ENCODE measurements at places on chromosomes 2 and 18.

DNA sequence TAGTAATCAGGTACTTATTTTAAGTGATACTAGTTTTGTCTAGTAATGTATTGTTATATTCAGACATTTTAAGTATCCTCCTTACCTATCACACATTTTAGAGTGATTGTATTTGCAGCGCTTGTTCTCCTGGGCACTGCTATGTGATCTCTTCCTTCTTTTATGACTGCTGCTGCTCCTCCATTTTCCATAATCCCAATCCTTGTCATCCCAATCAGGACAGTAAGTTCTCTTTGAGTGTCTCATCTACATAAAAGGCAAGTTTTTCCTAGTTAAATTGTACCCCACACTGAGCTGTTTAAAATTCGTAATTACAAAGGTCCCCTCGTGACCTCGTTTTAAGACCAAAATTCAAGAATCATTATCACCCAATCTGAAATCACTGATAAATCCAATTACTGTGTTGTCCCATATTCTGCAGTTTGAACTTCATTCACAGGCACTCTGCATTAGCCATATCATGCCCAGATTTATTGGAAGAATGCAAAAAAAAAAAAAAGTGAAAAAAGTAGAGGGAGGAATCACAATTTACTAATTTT lies 2.8 kb downstream of the CLK1 start:
- no peak for DNase-seq

GRCh38 chr18:73060666-73061288 lies 193.0 kb upstream of the NETO1 start:
- DNase-seq: no peak

- no peak for DNase-seq
These were observed 167.4 kb upstream of the STON1 start for GRCh38 chr2:48362515-48362914.

DNA sequence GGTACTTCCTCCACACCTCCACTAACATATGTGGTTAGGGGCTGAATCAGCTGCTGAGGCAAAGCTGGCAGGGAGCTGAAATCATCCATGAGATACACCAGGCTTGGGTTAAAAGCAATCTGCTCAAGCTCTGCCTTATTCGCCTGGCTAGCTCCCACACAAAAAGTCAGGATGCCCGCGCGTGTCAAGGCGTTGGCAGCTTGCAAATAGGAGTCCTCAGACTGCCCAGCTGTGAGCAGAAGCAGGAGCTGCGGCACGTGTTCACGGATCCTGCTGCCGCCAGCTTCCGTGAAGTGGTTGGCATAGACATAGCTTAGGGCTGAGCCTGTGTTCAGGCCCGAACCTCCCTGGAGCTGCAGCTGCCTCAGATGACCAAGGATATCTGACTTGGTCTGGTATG lies 35.3 kb downstream of the COL6A3 start:
- DNase-seq: no peak

GRCh38 chr2:55099878-55100820 lies 49.9 kb upstream of the RTN4 start:
- DNase-seq: no peak

DNA sequence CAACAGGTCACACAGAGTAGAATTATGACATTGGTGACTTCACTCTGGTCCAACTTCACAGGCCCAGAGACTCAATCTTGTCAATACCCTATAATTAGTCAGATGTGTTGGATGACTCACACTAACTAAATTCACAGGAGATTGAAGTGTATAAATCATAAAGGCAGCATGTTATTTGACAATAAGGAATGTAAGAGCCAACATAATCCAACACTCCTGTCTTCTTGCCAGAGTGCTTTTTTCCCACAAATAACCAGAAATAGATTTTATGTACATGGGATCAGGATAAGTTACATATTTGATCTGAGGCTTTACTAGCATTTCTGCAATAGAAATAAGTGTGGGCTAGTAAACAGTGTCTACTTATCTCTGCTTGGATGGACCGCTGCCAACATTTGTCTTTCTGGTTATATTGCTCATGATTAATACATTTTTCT lies 42.2 kb upstream of the ZSWIM2 start:
- no peak for DNase-seq

- DNase-seq: no peak
These were observed 57.9 kb downstream of the LYPD6 start for GRCh38 chr2:149388120-149388816.

DNA sequence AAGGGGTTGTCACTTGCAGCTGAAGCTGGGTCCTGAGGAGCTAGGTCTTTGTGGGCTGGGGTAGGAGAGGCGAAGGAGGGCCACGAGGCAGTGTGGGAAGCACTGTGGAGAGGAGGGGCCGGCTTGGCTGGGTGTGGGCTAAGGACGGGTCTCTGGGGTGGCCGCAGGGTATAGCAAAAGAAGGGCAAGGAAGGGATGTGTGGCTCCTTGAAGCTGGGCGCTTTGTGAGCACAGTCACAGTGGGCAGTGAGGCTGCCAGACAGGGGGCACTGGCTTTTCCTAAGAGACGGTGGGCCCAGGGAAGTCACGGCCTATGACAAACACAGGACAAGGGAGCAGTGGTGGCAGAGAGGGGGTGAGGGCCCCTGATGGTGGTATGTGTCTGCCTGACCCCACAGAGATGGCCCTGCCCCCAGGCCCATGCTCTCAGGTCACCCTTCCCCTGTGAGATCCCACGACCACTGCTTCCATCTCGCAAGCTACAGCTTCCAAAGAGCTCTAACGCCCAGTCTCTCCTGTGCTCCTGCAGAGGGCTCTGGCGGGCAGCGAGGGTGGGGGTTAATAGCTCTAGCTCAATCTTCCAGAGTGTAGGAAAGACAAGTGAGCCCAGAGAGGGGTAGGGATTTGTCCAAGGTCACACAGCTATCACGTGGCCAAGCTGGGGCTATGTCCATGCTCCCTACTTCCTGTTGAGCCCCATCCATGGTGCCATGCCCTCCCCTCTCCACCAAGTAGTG lies 32.4 kb downstream of the KCNK3 start:
- DNase-seq: no peak

DNA sequence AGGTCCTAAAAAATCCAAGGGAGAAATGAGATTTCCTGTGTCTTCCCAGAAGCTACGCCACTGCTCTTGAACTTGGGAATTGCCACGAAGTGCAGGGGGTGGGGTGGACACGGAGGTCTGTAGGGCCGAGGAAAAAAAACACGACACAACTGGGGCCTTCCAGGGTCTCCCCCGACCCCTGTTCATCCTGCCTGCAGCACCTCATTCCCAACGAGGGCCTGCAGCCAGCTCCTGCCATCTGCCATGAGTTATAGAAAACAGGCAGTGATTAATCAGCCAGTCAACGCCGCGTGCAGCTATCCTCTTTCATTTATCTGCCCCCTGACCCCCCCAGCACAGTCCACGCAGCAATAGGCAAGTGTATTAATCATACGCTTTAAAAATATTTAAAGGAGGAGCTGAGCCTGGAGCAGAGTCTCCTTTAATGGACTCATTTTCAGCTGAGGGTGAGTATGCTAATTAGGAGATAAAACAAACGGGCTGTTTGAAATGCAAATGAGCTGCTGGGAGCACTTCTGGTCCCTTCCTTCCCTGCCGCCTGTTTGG lies 209.9 kb downstream of the TFCP2L1 start:
- peak; percentile 56 for DNase-seq

DNA sequence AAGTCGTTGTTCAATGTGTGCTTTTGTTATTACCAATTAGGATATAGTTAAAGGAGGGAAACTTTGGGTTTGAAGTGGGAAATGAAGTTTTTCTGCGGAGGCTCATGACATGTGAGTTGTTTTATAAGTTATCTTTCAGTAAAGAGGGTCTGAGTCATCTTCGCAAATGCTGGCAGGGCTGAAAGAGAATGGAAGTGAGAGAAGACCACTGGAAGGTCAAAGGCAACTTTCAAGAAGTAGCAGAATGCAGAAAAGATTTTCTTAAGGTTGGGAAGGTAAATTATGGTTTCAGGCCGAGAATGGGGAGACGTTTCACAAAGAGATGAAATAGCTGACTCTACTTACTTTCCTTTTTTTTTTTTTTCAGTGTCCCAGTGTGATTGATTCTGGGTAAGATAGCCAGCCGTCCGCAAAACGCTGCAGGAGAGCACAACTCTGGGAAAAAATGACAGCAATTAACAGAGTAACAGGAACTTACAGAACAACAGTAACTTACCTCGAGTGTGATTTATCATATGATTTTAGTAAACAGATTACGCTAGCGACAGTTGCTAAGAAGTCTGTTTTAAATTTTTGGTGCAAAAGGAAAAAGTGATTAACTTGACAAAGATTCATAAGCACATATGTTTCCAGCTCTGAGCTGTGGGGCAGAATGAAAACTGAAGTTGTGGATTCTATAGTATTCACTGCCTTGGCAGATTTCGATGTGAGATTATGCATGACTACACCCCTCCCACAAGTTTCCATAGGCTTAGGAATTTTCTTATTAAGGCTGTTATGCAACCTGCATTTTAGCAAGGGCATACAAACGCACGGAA lies 46.8 kb upstream of the ACTR3 start:
- no peak for DNase-seq

DNA sequence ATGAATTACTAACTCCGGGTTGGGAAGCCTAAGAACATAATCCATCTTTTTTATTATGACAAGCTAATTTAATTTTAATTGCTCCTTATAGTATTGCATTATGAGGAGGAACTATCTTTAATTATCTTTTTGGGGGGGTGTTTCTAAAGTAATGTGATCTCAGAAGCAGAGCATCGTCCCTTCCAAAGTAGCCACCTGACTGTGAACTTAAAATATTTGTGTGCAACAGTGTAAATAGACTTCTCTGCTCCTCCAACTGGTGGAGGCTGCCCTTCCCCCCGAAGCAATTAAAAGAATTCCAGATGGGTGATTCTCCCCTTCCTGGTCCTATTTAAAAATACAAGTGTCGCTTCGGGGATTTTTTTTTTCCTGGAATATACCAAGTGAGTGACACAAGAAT lies 55.7 kb downstream of the TCF7L1 start:
- DNase-seq: no peak

- no peak for DNase-seq
These were observed 961 bp downstream of the RBM43 start for GRCh38 chr2:151260573-151261230.

DNA sequence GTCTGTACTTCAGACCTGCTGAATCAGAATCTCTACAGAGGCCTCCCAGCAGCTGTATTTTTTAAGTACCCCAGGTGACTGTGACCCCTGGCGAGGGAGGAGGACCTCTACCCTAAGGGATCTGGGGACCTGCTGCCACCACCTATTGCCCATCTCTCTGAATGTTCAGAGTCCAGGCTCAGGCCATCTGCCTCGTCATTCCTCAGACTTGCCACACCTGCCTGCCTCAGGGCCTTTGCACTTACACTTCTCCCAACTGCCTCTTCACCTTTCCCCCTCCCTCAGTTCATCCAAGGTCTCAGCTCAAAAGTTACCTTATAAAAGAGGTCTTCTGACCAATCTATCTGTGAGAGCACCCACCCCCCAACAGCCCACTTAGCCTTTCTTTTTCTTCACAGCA lies 21.5 kb downstream of the UXS1 start:
- DNase-seq: no peak

DNA sequence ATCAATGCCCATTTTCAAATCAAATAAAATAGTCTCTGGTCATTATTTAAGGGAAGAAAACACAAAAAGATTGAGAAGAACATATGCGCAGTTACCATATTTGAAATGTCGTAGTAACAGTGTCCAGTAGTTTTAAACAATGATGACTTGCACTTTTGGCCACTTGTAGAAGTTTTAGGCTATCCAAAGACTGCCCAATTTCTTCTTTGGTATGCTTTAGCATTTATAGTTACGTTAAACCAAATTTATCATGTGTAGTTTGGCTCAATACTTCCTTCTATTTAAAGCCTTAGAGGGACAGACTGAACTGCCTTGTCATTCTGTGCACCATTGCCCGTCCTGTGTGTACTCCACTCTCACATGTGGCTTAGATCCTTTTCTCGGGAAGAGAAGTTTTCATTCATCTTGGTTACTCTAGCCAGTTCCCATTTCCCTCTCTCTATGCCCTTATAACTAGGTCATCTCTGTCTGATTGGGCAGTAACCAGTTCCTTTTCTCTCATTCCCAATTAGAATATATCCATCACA lies 84.8 kb upstream of the TTN start:
- no peak for DNase-seq

DNA sequence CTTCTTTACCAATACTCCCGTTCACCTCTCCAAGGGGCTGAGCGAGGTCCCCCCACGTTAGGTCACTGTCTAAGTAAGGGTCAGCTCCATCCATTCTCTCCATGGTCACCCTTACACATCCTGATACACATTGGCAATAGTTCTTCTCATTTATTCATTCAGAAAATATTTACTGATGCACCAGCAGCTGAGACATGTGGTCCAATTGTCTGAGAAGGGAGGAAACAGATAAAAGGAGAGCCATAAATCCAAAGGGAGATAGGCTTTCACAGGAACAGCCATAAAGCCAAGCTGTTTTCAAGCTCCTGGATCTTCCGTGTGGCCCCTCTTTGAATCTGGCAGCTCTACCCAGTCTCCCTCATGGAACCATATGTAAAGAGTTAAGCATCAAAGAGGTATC lies 121.2 kb downstream of the TXNL1 start:
- DNase-seq: no peak

GRCh38 chr2:95047629-95048510 lies 22.4 kb downstream of the MAL start:
- no peak for DNase-seq

DNA sequence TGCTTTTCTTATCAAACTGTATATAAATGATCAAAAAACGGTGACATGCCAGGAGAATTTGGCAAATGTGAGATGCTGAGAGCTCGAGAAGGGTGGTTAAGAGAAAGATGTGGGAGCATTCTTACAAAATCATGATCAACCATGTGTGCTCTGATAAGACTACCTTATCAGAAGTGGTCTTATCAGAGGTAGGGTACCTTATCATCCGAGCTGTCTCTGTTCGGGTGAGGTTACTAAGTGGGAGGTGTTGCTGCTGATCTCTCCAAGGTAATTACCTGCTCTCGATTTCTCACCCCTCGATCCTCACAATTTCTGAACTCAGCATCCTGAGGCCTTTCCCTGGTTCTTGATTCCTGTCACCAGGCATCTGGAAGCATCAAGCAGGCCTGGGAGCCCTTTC lies 813.0 kb upstream of the ID2 start:
- no peak for DNase-seq

DNA sequence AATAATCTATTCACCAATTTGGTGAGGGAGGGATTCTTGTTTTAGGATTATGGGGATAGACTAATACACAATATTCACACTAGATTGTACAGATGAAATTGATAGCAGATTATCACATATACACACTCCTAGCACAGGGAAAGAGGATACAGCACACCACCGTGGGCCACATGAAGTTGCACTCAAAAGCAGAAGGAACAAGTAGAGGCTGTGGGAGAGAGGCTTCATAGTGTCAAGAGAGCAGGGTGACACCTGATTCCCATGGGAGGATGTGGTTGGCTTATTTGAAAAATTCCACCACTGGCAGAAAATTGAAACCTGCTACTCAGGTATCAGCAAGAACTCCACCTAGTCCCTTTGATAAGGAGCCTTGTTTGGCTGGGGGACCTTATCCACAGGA lies 395.6 kb downstream of the SPAG16 start:
- no peak for DNase-seq

GRCh38 chr2:241815477-241816430 lies 6.8 kb downstream of the NEU4 start:
- peak; percentile 1 for DNase-seq

DNA sequence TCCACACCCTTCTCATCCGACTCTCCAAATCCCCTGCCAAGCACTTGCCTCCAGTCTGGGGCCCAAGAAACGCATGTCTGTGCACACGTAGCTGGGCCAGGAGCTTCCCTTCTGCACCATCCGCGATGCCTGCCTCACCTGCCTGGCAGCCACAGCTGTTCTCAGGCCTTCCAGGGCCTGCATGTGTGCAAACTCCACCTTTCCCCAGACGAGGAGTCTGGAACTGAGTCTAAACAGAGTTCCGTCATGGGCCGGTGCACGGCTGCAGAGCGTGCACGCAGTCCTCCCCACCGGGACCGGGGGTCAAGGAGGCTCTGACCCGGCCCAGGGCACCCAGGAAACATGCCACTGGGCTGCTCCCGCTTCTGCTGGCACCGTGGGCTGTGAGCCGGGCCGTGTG lies 66.8 kb upstream of the SALL3 start:
- DNase-seq: no peak
